A172 (cell line): ENCODE measurements at places on chromosomes 6 and 20. TPM values are rescaled to one million over a fixed set of nuclear protein-coding genes. Genes with fewer than 3 reads are reported as not detected.

Gene RBPJL
- not detected in 2 replicates for total RNA-seq

- DNase-seq, result no peak
These were observed 2.7 kb downstream of the GFRA4 start for GRCh38 chr20:3660262-3661059.

DNA sequence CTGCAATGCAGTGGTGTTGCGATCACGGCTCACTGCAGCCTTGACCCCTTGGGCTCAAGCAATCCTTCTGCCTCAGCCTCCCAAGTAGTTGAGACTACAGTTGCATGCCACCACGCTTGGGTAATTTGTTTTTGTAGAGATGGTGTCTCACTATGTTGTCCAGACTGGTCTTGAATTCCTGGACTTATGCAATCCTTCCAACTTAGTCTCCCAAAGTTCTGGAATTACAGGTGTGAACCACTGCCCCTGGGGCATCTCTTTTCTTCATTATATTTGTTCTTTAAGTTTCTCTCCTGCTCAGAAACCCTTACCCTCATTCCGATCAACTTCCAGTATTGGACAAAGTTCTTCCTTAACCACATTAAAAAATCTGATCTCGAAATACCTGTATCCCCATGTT is 44.7 kb upstream of the DEK start:
- DNase-seq, result no peak

DNA sequence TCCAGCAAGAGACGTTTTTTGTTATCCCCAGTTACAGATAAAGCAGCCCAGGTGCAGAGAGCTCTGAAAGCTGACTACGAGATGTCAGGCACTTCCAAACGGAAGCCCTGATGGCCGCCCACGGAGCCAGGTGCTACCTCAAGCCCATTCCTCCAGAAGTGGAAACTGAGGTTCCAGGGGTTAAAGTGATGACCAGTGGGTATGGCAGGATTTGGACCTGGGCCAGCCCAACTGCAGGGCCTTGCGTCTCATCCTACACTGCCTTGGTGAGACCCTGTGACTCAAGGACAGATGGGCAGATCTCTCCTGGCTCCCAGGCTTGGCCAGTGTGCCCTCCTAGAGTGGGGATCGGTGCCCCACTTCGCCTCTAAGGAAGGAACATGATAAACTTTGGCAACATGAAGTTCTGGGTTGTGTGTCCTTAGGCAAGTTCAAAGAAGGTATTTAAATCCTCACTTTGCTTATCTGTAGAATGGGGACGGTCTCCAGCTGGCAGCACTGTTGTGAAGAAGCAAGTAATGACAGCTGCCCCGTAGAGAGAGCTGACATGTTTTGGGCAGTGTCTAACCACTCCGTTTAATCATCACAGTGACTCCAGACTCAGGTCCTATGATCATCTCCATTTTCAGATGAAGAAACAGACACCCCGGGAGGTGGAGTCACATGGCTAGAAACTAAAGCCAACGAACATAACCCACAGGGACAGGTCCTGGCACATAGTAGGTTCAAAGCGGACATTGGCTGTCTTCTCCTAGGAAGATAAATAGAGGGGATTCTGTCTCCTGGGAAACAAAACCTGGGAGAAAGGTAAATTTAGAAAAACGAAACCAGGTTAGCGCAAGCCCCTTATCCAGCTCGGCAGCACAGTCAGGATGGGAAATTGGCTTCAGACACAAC is 34.4 kb upstream of the CDH22 start:
- DNase-seq, result no peak

DNA sequence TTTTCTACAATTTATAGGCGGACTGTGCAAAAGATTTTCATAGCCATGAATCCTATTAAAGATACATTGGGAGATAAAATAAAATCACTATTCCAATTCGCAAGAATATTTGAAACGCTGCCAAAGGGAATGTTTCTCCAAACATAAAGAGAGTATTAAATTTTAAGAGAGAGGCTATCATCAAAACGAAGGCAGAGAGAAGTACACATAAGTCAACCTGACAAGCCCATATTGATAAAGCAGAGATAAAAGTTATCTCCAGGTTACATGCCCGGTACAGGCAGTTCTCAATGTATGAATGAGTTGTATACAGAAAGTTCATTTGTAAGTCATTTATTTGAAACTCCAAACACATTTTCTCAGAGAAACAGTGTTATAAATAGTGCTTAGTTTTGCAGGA is 193.1 kb downstream of the ATXN1 start:
- no peak for DNase-seq

GRCh38 chr6:114579486-114579885 is 236.7 kb upstream of the HS3ST5 start:
- DNase-seq, result no peak

GRCh38 chr20:35447082-35447789 is 8.2 kb upstream of the CEP250 start:
- DNase-seq, result peak; percentile 87
